Breast epithelium (tissue), 4 donors: ENCODE measurements at places on chromosomes 2 and 18.

DNA sequence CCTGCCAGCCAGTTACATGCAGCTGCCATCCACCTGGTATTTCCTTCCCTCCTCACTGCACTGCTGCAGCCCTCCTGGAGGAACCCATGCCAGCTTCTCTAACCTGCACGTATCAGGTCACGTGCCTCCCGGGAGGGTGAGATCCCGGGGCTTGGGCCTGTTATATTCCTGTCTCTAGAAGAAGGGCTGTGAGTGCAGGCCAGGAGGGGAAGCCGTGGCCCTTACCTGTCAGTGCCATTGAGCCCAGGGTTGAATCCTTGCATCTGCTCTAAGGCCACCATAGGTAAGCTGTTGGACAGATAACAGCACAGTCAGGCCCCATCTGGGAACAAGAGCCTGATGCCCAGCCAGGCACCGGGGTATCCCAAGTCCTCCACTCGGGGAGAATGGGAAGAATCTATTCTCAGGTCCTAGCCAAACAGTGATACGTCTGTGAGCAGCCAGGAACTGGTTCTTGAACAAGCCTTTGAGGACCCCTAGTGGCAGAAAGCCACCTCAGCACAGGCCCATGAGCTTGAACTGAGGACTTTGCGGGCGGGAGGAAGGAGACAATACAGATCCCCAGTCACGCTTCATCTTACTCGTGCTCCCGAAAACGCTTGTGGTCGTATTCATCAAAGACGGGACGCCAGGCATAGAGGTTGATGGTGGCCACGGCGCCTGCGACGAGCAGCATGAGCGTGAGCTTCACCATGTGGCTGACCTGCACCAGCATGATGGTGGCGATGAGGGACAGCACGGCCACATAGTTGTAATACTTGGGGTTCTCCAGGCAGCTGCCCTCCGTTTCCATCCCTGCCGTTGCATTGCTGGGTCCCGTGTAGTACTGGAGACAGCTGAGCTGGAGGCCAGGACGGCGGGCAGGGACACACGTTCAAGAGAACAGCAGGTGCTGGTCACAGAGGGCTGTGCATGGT, 34.4 kb downstream of the CENPO start:
- H3K27me3 ChIP-seq: no peaks in the 10 kb centered on the region
- no peaks in the 10 kb centered on the region for H3K36me3 ChIP-seq
- H3K4me1 ChIP-seq: no peaks in the 10 kb centered on the region
- H3K27ac ChIP-seq: no peak overlapping the region

DNA sequence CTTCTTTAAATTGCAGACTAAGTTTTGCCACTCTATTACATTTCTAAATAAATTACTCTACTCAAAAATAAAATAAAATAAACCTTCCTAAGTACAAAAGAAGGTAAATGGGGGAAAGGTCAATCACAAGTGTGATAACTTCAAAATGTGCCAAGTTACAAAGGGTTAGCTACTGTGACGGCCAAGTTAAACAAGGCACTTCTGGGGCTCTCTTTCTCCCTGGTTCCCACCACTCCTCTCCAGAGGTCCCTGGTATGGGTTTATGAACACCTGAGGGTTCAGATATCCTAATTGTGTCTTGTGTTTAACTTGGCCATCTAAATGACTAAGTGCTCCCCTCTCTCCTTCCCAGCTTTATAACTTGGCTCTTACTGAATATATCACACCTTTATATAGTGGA, 5.4 kb downstream of the ZNF521 start:
- H3K27me3 ChIP-seq: no peaks in the 10 kb centered on the region
- H3K36me3 ChIP-seq: no peaks in the 10 kb centered on the region
- H3K4me1 ChIP-seq: no peaks in the 10 kb centered on the region
- H3K4me3 ChIP-seq: no peak overlapping the region
- DNase-seq: no peak

- H3K27me3 ChIP-seq: no peaks in the 10 kb centered on the region
- DNase-seq: no peak
- H3K4me3 ChIP-seq: no peak overlapping the region
- no peak overlapping the region for H3K27ac ChIP-seq
- no peaks in the 10 kb centered on the region for H3K36me3 ChIP-seq
Measured at GRCh38 chr2:78486565-78486964, 538.9 kb upstream of the REG3G start.

DNA sequence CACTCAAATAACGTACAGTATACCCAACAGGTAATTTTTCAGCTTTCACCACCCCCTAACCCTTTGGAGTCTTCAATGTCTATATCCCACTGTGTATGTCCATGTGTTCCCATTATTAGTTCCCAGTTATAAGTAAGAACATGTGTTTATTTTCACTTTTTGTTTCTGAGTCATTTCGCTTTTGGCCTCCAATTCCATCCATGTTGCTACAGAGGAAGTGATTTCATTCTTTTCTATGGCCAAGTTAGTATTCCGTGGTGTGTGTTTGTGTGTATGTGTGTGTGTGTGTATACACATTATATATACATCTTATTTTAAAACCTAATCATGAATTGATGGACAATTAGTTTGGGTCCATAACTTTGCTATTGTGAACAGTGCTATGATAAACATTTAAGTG, 464.4 kb downstream of the CMPK2 start:
- no peaks in the 10 kb centered on the region for H3K4me1 ChIP-seq
- DNase-seq: no peak
- H3K4me3 ChIP-seq: no peak overlapping the region
- H3K27me3 ChIP-seq: no peaks in the 10 kb centered on the region
- no peak overlapping the region for H3K27ac ChIP-seq

GRCh38 chr2:64606479-64607363, 47.0 kb downstream of the SERTAD2 start:
- H3K36me3 ChIP-seq: no peaks in the 10 kb centered on the region

DNA sequence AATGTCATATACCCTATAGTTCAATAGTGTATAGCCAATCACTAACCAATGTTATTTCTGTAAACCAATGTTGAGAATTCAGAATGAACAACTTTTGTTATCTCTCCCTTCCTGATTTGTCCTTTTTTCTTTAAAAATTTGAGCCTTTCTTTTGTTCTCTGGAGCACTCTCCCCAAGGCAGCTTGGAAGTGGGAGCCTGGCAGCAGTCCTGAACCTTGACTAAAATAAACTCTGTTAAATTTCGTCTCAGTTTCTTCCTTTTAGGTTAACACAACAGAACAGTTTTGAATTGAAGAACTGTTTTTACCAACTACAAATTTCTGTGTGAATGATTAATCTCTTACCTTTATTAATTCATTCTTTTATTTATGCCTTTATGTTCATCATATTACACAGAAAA, 35.9 kb downstream of the CD302 start:
- H3K27ac ChIP-seq: no peak overlapping the region
- no peaks in the 10 kb centered on the region for H3K36me3 ChIP-seq
- DNase-seq: no peak
- H3K4me1 ChIP-seq: no peaks in the 10 kb centered on the region
- no peak overlapping the region for H3K4me3 ChIP-seq

DNA sequence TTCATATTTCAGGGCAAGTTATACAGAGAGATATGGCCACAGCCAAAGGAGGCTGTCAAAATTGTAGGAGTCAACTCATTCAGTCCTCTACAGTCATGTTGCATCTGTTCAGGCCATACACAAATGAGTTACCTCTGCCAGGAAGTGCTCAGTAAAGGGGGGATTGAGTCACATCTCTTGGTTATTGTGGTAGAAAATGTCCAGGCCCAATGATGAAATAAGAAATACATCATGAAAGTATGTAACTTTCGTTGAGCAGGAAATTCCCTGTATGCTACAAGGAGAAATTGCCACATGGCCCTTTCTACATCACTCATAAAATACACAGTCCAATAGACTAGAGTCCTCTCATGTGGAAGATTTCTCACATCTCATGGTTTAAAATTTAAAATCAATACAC, 103.9 kb upstream of the COL3A1 start:
- H3K27me3 ChIP-seq: no peaks in the 10 kb centered on the region
- no peak for DNase-seq
- H3K4me3 ChIP-seq: no peak overlapping the region

GRCh38 chr2:68031542-68032160, 31.2 kb downstream of the C1D start:
- no peak for DNase-seq

- H3K4me1 ChIP-seq: no peaks in the 10 kb centered on the region
- H3K4me3 ChIP-seq: no peak overlapping the region
- H3K27ac ChIP-seq: no peak overlapping the region
- no peaks in the 10 kb centered on the region for H3K36me3 ChIP-seq
Measured at GRCh38 chr18:8368512-8369217, 240.6 kb upstream of the RAB12 start.

DNA sequence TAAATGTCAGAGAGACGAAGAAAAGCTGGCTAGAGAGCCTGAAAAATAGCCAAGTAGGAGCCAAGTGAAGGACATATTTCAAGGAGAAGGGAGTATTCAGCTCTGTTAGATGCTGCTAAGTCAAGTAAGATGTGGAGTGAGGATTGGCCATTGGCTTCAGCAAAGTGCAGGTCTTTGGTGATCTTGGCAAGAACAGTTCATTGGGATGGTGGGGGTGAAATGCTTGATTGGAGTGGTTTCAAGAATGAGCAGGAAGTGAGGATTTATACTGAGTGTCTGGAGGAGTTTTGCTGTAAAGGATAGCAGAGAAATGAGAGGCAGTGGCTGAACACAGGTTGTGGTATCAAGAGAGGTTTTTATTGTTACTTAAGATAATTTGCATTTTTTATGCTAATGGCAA, 139.7 kb downstream of the PRPF40A start:
- DNase-seq: no peak
- no peak overlapping the region for H3K27ac ChIP-seq
- H3K4me3 ChIP-seq: no peak overlapping the region
- no peaks in the 10 kb centered on the region for H3K36me3 ChIP-seq

DNA sequence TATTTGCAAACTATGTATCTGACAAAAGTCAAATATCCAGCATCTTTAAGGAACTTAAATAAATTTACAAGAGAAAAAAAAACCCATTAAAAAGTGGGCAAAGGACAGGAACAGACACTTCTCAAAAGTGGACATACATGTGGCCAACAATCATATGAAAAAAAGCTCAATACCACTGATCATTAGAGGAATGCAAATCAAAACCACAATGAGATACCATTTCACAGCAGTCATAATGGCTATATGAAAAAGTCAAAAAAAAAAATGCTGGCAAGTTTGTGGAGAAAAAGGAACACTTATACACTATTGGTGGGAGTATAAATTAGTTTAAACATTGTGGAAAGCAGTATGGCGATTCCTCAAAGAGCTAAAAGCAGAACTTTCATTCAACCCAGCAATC, 130.3 kb upstream of the LHCGR start:
- H3K4me3 ChIP-seq: no peak overlapping the region
- H3K4me1 ChIP-seq: no peaks in the 10 kb centered on the region
- H3K27ac ChIP-seq: no peak overlapping the region
- DNase-seq: no peak

- no peaks in the 10 kb centered on the region for H3K36me3 ChIP-seq
- no peaks in the 10 kb centered on the region for H3K27me3 ChIP-seq
Measured at GRCh38 chr18:47512726-47513435, 261.4 kb upstream of the SKOR2 start.

DNA sequence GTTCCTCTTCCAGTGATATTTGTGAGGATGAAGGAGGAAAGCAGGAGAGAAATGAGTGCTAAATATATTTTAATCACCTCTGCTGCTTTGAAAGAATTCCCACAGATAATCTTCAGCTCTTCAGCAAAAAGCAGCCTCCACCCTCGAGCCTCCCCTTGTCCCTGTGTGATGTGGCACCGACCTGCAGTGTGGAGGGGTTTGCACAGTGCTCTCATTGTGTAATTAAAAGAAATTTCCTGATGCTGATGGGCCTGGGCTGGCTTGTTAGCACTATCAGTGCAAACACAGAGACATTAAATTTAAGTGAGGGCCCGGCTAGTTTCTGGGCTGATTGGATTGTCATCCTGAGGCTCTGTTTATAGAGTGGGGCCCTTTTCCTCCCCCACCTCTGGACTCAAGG, 53.4 kb downstream of the KIF5C start:
- H3K27ac ChIP-seq: no peak overlapping the region
- H3K4me3 ChIP-seq: no peak overlapping the region

GRCh38 chr2:206375956-206376355, 67.4 kb upstream of the ADAM23 start:
- H3K4me1 ChIP-seq: no peaks in the 10 kb centered on the region
- no peak overlapping the region for H3K4me3 ChIP-seq
- no peak for DNase-seq
- H3K36me3 ChIP-seq: no peaks in the 10 kb centered on the region

DNA sequence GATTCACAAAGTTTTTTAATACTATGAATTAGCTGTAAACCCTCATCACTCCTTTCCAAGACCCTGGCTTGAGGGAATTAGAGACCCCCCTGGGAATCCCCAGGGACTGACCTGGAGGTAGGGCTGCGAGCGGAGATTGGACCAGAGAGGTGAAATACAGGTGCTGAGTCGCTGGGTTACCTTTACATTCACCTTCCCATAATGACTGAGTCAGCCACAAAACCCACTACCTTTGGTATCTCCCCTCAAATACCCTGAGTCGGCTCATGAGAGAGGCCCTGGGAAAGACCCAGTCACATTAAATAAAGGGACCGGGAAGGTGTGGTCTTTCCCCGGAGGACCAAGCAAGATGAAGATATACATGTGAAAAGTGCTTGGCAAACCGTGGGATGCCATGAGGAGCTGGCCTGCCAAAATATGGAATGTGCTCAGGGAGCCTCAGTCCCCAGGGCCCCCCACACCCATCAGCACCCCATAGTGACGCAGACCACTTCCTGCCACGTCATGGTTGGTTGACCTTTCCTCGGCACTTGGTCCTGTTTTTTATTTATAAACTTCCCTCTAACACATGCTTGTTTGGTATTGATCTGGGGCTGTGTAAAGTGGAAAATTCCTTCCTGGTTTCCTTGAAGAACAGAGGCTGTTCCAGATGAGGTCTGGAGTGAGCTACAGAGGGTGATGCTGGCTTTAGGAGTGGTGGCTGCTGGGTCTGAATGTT, 51.4 kb downstream of the IL1RL2 start:
- peak overlapping the region; percentile 20 for H3K27ac ChIP-seq
- no peaks in the 10 kb centered on the region for H3K4me1 ChIP-seq
- H3K4me3 ChIP-seq: no peak overlapping the region
- H3K27me3 ChIP-seq: no peaks in the 10 kb centered on the region
- DNase-seq: no peak

- no peaks in the 10 kb centered on the region for H3K27me3 ChIP-seq
- H3K4me1 ChIP-seq: no peaks in the 10 kb centered on the region
- no peak overlapping the region for H3K27ac ChIP-seq
- H3K4me3 ChIP-seq: no peak overlapping the region
Measured at GRCh38 chr2:192004188-192004963, 157.5 kb upstream of the CAVIN2 start.

GRCh38 chr2:13014783-13015182, 298.0 kb downstream of the TRIB2 start:
- no peak overlapping the region for H3K27ac ChIP-seq
- no peaks in the 10 kb centered on the region for H3K27me3 ChIP-seq
- no peaks in the 10 kb centered on the region for H3K36me3 ChIP-seq
- H3K4me3 ChIP-seq: no peak overlapping the region

GRCh38 chr2:142868229-142868762, 9.2 kb upstream of the KYNU start:
- peak overlapping the region; percentile 77 for H3K27ac ChIP-seq
- no peaks in the 10 kb centered on the region for H3K4me1 ChIP-seq
- no peak overlapping the region for H3K4me3 ChIP-seq
- DNase-seq: peak; percentile 64
